Muscle of back (tissue), 13 donors: ENCODE measurements at places on chromosomes 3 and 15. TPM values are rescaled to one million over a fixed set of nuclear protein-coding genes. Genes with fewer than 3 reads are reported as not detected.

DNA sequence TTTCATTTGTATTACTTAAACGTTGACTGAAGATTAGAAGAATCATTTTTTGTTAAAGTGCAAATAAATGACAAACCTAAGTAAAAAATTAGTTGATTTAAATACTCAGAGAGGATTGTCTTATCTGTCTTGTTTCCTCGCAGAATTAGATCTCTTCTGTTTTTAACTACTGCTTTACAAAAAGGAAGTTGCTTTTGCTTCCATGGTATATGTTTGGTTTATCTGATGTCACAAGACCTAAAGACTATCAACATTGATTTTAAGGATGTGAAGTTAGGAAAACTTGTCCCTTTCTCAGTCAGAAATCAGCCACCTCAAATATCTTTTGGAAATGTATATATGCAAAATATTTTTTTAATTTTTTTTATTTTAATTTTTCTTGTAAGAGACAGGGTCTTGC lies 28.7 kb downstream of the GPR171 start:
- no peak for DNase-seq

- no peak for DNase-seq
These were observed 33.6 kb downstream of the AKAP13 start for GRCh38 chr15:85414037-85414436.

The IL20RB gene
- polyA plus RNA-seq: 0.71 TPM

DNA sequence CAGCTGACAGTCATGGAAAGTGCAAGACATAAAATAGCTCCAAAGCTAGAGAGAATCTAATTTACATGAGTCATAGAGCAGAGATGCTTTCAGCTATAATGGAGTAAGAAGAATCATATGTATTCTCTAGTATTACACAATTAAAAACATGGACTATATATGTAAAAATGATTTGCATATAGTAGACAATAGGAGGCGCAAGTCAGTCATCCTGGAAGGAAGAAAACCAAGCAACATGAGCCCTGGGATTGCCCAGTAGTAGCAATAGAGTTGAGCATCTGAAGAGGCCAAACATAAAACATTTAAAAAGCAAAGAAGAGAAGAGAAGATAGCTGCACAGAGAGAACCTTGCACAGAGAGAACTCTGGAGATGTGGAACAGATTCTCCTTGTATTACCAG lies 455.0 kb downstream of the EPHA3 start:
- no peak for DNase-seq

The RARB gene
- polyA plus RNA-seq: 14.3 TPM

DNA sequence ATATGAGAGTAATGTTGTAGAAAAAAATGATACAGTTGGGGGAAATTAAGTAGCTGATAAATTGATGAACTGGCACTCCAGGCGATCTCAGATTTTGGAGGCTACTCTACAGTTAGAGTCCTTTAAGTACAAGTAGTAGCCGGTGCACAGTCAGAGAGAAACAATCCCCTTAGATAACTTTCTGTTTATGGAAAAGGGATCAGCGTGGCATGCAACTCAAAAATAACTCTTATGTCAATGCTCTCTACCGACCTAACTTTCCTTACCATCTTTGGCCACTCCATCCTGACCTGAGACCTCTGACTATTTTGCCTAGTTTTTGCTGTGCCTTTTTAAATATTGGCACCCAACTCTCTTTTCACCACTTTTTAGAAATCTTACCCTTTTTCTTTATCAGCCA lies 299.6 kb downstream of the UNC13C start:
- peak; percentile 8 for DNase-seq

DNA sequence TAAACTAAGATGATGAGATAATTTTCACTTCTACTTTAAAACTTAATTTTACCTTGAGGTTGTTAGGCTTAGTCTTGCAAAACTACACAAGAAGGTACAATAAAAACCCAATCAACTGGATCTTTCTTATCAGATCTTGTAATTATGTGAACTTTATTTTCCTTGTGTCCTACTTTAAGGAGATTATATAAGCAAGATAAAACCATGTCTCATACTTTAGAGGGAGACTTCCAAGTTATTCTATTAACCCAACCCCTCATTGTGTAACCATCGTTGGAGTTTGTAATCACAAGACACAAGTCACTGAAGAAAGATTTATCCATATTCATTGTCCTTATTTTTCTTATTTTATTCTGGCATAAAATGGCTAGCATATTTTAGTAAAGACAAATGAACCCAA lies 165.6 kb downstream of the SERPINI1 start:
- no peak for DNase-seq

The KIF9 gene
- 6.5 TPM for polyA plus RNA-seq
